Uterus (tissue), 4 donors: ENCODE measurements at places on chromosomes 6 and 20.

- peak within 1 kb of the TSS; percentile 52 for H3K27ac ChIP-seq
- H3K4me1 ChIP-seq, result no peaks in the 10 kb centered on the region
- H3K4me3 ChIP-seq, result peak within 1 kb of the TSS; percentile 49
- DNase-seq, result no peak
Measured at GRCh38 chr6:106974336-106974998, at the start of gene CD24. Gene CD24 (minus strand): TSS chr6:106974729. CDS start chr6:106974646, 83 bp downstream.

DNA sequence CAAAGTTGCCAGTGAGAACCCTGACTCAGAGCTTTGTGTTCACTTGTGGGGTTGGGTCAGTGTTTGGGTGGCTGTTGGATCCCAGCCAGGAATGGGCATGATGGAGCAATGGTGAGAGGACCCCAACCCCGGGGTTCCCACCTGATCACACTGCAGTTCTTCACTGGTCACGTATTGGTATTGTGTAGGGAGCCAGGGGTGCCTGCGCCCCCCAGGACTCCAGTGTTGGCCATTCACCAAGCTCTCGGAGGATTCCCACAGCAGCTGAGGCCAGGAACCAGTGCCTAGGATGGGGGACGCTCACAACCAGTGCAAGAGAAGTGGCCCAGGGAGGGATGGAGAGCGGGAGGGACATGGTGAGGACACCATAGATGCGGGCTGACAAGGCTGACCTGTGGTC is 207.2 kb downstream of the CDH4 start:
- no peak overlapping the region for H3K4me3 ChIP-seq
- no peaks in the 10 kb centered on the region for H3K36me3 ChIP-seq
- no peak for DNase-seq
- no peaks in the 10 kb centered on the region for H3K4me1 ChIP-seq
- H3K27me3 ChIP-seq, result no peaks in the 10 kb centered on the region

DNA sequence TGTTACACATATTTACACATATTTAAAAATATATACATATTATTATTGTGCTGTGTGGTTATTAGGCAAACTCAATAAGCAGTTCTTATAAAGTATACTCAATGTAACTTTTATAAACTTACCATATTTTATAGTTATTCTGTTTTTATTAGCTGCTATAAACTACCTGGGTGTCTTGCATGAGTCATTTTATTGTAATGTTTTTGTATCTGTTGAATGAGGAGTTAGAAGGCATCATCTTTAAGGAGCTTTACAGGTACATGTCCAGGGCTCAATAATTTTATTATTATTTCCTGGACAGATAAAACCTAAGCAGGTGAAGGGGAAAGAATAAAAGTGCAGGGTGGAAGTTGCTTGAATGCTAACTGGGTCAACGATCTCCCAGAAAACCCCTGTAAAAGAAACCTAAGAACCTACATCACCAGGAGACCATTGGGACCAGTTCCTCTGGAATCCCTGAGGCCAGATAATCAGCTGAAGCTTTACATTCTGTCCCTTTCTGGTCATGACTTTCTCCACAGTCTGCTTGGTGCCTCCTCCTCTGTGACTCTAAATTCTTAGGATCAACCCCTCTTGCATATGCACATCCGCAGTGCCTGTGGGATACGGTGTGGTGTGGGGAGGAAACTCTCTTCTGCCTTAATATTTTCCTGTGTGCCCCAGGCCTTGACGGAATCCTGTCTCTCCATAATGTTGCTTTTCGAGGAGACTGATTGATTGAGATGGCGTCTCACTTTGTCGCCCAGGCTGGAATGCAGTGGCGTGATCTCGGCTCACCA is 38.0 kb downstream of the TRIM38 start:
- no peak overlapping the region for H3K4me3 ChIP-seq
- H3K27me3 ChIP-seq, result no peaks in the 10 kb centered on the region
- no peaks in the 10 kb centered on the region for H3K4me1 ChIP-seq
- DNase-seq, result no peak

GRCh38 chr6:166412156-166412910 is 29.6 kb upstream of the MPC1 start:
- DNase-seq, result no peak
- no peak overlapping the region for H3K4me3 ChIP-seq
- no peaks in the 10 kb centered on the region for H3K36me3 ChIP-seq
- H3K27me3 ChIP-seq, result no peaks in the 10 kb centered on the region
- no peak overlapping the region for H3K27ac ChIP-seq

DNA sequence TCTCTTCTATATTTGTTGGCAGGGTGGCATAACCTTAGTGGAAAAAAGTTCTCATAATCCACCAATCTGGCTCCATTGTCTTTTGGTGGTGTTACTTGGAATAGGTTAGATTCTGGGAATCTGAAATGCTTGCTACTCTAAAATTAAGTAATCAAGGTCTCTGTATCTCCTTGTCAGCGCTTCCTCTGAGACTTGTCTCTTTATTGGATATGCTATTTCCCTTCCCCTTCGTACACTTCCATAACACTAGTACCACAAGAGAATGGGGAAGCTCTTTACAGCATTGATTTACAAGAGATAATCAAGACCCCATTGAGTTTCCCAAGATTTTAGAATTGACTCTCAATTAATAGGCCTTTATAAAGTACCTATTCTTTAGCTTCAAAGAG is 280.2 kb downstream of the ADGB start:
- no peak overlapping the region for H3K4me3 ChIP-seq
- no peak for DNase-seq
- no peaks in the 10 kb centered on the region for H3K4me1 ChIP-seq
- H3K36me3 ChIP-seq, result no peaks in the 10 kb centered on the region
- no peak overlapping the region for H3K27ac ChIP-seq

DNA sequence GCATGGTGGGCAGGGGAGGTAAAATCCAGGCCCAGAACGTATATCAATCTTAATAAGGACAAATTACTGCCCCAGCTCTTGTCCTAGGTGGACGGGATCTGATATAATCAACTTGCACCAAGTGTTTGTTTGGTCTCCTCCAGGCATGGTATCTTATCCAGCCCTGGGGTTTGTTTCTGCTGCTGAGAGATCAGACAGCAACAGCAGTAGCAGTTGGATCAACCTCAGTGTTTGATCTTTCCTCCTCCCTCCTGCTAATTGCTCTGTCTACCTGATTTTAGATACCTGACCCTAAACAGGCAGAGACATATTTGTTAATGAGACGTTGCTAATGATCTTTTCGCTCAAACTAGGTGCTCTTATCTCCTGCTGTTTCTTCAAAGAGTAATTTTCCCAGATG is 100.4 kb upstream of the BACH2 start:
- no peak overlapping the region for H3K4me3 ChIP-seq
- H3K4me1 ChIP-seq, result no peaks in the 10 kb centered on the region
- no peak for DNase-seq
- H3K27ac ChIP-seq, result no peak overlapping the region

- no peaks in the 10 kb centered on the region for H3K27me3 ChIP-seq
- H3K36me3 ChIP-seq, result no peaks in the 10 kb centered on the region
- H3K4me1 ChIP-seq, result no peaks in the 10 kb centered on the region
- H3K27ac ChIP-seq, result no peak overlapping the region
Measured at GRCh38 chr6:118444796-118445195, 103.3 kb upstream of the PLN start.

DNA sequence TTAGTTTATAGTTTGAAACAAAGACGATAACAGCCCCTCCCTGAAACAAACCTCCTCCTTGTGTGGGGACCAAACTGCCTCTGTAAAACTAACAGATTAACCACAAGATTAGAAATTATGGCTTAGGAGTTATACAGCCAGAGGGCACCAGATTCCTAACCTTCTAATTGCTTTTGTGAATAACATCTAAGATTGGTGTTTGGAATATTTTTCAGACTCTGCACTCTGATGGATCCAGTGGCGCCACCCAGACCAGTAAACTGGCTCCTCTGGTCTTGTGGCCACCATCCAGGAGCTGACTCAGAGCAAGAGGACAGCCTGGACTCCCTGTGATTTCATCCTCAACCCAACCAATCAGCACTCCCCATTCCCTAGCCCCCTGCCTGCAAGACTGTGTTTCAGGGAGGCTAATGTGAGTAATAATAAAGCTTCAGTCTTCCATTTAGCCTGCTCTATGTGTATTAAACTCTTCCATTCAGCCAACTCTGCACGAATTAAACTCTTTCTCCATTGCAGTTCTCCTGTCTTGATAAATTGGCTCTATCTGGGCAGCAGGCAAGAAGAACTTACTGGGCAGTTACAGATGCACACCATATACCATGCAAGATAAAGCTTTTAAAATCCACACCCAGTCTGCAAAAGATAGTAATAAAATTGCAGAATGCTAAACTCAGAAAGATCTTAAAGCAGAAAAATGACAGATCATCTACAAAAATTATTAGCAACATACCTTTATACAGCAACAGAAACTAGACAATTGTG is 58.5 kb upstream of the SLC22A16 start:
- H3K27me3 ChIP-seq, result no peaks in the 10 kb centered on the region
- H3K27ac ChIP-seq, result no peak overlapping the region
- no peak for DNase-seq
- H3K4me1 ChIP-seq, result no peaks in the 10 kb centered on the region
- H3K4me3 ChIP-seq, result no peak overlapping the region

DNA sequence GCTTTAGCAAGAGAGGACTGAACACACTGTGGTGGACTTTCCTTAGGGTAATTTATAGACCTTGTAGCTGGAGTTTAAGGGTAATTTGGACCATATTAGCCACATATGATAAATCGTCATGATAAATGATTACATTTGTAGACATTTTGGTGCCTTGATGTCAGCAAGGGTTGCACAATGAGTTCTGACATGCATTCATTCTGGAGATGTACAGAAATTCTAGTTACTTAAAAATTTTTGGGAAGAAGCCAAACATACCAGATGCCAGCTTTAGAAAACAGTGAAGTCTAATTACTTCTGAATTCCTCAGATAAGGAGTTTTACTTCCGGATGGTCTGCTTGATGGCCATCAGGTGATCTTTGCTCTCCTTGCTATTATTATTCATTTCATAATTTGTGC is 653.1 kb downstream of the TBC1D32 start:
- no peaks in the 10 kb centered on the region for H3K27me3 ChIP-seq
- H3K27ac ChIP-seq, result no peak overlapping the region
- H3K4me3 ChIP-seq, result no peak overlapping the region
- no peaks in the 10 kb centered on the region for H3K36me3 ChIP-seq

DNA sequence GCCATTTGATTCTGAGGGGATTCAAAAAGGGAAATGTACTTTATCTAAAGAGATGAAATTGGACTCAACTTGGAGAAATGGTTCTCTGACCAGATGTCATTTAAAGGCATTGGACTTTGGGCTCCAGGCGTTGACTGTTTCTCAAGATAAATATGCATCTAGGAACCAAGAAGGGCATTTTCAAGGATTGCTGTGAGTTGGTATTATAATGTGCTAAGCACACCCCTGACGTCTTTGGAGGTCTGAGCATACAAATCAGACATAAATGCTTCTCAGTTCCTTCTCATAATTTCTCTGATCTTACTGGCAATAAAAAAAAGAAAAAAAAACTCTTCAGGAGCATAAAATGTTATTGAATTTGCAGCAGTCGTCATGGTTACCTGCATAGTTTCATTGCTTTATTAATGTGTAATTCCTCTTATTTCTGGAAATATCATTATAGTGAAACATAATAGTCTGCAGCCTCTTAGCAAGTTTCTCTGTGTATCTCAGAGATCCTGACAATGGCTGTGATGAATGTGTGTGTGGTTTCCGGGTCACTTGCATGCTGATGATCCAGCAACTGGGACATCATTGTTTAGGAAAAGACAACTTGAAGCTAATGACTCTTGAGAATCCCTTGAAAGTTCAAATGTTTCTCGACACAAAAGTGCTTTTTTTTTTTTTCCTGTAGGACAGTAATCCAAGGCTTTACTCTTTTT is 136.0 kb downstream of the AIG1 start:
- H3K27ac ChIP-seq, result no peak overlapping the region
- no peak for DNase-seq
- no peaks in the 10 kb centered on the region for H3K4me1 ChIP-seq
- H3K4me3 ChIP-seq, result no peak overlapping the region

DNA sequence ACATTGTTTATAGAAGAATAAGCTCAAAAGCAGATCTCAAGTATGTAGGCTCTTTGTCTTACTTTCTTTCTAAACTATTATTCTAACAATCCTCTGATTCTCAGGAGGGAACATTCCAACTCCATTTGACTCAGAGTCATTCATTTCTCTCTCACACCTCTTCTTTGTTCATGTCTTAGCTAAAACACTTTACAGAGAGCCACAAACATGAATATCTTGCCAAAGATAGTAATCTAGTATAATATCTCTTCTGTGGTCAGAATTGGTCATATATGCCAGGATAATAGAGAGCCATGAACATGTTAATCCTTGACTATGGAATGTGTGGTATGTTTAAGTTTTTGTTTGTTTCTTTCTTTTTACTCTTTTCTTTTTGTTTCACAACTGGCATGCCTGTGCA is 456.0 kb upstream of the PTCHD4 start:
- H3K27ac ChIP-seq, result no peak overlapping the region
- DNase-seq, result no peak
- no peaks in the 10 kb centered on the region for H3K27me3 ChIP-seq
- no peak overlapping the region for H3K4me3 ChIP-seq
- no peaks in the 10 kb centered on the region for H3K36me3 ChIP-seq
- no peaks in the 10 kb centered on the region for H3K4me1 ChIP-seq

DNA sequence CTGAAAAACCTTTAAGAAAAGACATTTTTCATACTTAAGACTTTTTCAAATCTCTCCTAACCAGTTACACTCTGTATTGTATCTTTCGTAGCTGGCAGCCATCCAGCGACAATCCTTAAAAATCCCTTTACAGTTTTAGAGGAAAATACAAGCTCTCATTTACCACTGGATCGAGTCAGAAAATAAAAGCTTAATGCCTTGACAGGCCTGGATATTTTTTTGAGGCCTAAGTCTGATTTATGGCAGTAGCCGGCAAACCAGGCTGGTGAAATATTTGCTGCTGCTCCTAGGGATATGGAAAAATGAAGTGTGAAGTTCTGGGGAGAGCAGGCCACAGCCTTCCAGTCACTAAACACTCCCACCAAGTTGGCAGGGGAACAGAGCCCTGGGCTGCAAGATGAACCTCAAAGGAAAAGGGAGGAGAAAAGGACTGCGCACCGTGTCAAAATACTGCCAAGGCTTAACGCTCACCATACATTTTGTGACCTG is 213.0 kb upstream of the SUPT3H start:
- no peaks in the 10 kb centered on the region for H3K27me3 ChIP-seq
- H3K4me1 ChIP-seq, result no peaks in the 10 kb centered on the region
- DNase-seq, result peak; percentile 53
- no peaks in the 10 kb centered on the region for H3K36me3 ChIP-seq
- H3K27ac ChIP-seq, result peak overlapping the region; percentile 45

- no peak overlapping the region for H3K27ac ChIP-seq
- no peaks in the 10 kb centered on the region for H3K4me1 ChIP-seq
- H3K4me3 ChIP-seq, result no peak overlapping the region
- no peak for DNase-seq
Measured at GRCh38 chr20:54174457-54175175, 830 bp upstream of the CYP24A1 start.

DNA sequence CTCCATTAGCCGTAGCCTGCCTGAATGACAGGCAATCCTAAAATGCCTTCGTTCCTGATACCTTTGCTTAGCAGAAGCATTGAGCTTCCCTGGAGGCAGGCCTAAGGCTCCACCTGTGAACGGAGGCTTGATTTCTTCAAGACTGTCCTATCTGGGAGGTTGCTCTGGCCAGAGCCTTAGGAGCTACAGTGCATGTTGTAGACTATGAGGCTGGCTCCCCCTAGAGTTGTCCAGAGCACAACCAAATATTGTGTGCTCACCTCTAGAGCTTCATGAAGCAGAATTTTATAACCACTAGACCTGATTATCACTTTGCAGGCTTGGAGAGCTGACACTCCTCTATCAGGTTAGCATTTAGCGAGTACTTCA is 217.8 kb downstream of the MAFB start:
- H3K27ac ChIP-seq, result no peak overlapping the region
- no peak overlapping the region for H3K4me3 ChIP-seq
- H3K36me3 ChIP-seq, result no peaks in the 10 kb centered on the region

- H3K27me3 ChIP-seq, result no peaks in the 10 kb centered on the region
- H3K36me3 ChIP-seq, result no peaks in the 10 kb centered on the region
- no peak overlapping the region for H3K4me3 ChIP-seq
- no peaks in the 10 kb centered on the region for H3K4me1 ChIP-seq
Measured at GRCh38 chr20:23293689-23294088, 56.9 kb upstream of the NXT1 start.
